Fibroblast of skin of right quadriceps (primary cell): ENCODE measurements at places on chromosomes 12 and 14.
A peak's percentile ranks its signal among the peaks of the same experiment; 100 is the strongest.

- no peak for DNase-seq
These were observed 55.9 kb downstream of the SOX5 start for GRCh38 chr12:23893611-23894010.

GRCh38 chr12:58341791-58342190 lies 400.4 kb downstream of the ATP23 start:
- peak; percentile 93 for DNase-seq

DNA sequence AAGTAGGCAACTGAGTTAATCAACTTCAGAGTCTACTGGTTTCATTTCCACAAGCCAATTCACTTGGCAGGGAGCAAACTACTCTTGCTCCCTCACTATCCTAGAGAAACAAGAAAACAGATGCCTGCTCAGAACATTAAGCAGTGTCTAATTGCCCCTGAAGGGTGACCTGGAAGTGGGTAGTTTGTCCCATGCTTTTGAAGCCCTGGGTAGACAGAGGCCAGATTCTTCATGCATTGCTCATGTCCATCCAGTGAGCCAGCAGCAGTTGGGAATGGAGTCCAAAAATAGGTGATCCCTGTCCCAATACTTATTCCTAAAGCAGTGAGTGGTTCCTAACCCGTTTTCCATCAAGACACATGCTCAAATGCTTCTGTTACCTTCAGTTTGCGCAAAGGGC lies 48.8 kb downstream of the BICDL1 start:
- DNase-seq = no peak

- DNase-seq = no peak
These were observed 154.0 kb downstream of the DAD1 start for GRCh38 chr14:22434901-22435550.

- no peak for DNase-seq
These were observed 2.1 kb downstream of the KIF21A start for GRCh38 chr12:39440781-39441180.

DNA sequence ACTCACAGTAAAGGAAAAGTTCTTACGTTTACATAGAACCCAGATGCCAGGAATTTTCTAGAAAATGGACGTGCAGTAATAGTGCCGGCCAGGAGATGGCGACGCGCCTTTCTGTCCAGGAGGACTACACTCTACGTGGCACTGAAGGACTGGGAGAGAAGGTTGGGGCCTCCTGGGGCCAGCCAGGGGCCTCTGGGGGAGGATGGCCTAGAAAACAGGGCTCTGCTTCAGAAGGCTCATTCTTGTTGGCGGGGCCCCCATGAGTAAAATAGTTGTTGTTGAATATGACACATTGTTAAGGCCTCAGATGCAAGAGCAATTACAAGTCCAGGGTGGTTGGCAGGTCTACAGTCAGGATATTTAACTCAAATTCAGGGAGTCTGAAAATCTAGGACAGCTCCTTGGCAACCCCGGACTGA lies 120.1 kb upstream of the MAX start:
- DNase-seq = peak; percentile 72

DNA sequence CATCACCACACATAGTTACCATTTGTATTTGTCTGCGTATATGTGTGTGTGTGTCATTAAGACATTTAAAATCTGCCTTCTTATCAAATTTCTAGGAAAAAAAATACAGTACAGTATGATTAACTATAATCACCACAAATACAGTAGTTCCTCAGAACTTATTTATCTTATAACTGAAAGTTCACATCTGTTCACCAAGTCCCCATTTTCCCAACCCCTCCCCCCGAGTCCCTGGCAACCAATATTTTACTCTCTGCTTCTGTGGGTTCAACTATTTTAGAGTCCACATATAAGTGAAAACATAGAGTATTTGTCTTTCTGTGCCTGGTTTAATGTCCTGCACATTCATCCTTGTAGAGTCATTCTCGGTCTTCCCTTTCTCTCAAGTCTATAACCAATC lies 12.3 kb downstream of the CAPS2 start:
- no peak for DNase-seq

DNA sequence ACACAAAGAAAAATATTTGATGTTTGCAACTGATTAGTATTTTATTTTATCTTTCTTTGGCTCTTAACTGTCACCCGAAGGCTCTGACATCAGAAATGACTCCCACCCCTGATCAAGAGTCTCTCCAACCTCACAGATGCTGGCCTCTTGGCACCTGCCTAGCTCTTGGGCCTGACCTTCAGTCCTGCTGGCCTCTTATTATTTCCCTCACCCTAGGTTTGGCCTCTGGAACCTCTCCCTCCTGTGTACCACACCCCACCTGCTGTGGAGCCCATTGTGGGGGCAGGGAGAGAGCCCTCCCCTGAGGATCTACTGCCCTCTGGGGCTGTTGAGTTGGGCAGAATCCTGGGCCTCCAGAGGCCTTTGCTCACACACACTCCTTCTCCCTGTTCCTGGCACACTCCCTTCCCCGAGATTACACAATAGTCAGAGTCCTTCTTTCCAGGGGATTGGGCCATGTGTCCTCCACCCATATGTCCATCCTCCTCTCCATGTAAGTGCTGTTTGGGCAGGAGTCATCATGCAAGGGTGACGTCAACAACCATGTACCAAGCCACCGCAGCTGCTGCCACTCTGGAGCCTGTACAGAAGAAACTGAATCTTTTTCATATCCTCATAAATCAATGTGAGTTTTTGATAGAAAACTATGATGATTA lies 124.3 kb downstream of the RASSF9 start:
- DNase-seq = no peak

GRCh38 chr12:122560138-122560537 lies 33.1 kb downstream of the KNTC1 start:
- no peak for DNase-seq

DNA sequence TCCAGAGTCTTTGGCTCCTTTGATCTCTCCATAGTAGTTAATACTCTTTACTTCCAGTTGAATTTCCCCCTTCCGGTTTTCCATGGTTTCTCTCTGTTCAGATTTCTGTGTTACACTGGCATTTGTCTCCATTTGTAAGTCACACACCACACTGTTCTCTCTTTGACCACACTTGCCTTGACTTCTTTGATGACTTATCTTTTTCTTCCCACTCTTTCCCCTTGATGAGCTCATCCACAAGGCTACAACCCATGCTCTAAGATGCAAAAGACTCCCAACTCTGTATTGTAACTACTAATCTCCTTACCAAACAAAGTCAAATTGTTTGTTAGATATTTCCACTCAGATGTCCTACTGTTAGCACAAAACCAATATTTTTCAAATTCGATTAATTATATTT lies 242.7 kb upstream of the E2F7 start:
- DNase-seq = peak; percentile 19

GRCh38 chr12:50517421-50518048 lies 12.8 kb downstream of the DIP2B start:
- DNase-seq = peak; percentile 28

DNA sequence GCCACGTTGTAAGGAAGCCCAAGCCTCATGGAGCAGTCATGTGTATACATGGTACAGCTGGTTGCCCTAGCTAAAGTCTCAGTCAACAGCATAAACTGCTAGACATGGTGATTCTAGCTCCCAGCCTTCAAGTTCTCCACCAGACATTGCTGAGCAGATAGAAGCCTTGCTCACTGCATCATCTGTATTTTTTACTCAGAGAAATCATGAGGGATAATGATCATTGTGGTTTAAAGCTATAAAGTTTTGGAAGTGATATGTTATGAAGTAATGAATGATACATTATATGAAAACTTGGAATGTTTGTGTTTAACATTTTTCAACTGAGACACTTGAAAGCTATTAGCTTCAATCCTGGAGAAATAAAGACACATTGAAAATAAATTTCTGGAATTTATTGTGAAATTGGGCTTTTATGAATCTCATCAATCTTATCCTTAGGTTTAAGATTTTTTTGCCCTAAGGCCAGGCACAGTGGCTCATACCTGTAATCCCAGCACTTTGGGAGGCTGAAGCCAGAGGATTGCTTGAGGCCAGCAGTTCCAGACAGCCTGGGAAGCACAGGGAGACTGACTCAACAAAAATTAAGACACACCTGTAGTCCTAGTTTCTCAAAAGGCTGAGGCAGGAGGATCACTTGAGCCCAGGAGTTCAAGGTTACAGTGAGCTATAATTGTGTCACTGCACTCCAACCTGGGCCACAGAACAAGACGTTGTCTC lies 5.6 kb upstream of the NFATC4 start:
- DNase-seq = peak; percentile 72

DNA sequence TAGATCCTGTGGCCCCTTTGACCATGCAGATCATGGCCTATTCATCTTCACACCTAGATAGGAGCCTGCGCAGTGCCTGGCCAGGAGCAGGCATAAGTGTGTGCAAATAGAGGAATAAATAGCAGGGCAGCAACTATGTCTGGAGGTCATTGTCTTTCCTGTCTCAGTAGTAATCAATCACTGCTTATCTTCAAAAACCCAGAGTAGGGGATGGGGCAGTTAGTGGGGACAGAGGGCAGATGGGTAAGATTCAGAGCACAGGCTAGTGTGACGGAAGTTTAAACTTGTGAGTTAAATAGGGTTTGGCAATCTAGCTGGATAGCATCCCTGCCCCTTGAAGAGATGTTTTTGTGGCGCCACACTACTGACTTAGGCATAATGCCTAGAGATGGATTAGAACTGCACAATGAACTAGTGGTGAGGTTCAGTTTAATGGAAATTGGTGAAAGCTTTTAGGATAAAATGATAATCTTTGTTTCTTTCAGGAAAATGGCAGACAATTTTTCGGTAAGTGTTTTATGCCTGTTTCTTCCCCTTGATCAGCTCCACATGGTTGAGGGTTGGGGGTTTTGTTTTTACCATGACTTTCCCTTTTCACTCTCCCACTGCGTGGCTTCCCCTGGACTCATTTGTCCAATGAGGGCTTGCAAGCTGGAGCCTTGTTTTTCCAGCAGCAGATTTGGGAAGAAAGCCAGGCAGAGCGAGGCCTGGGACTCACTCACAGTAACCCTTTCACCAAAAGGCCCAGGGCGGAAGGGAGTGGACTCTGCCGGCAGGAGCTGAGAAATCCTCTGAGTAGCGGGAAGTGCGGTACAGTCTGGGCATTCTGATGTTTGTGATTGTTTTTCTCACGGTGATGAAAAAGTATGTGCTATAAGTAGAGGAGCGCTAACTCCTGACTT lies 8.1 kb downstream of the LGALS3 start:
- DNase-seq = peak; percentile 63

DNA sequence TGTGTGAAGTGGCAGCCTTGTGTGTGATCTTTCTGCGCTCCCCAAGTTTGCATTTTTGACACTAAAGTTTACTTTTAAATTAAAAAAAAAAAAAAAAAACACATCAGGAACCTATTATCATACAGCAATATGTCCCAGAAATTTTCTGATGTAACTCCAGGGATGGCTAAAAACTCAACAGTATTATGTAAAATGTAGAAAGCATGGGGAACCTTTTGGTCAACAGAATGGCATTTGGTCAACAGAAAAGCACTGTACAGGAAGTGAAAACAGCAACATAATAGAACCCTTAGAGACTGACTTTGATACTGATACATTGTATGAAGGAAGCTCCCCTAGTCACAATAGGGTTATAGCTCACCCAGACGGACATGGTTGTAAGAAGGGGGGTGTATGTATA lies 224.3 kb downstream of the ITPR2 start:
- peak; percentile 64 for DNase-seq

DNA sequence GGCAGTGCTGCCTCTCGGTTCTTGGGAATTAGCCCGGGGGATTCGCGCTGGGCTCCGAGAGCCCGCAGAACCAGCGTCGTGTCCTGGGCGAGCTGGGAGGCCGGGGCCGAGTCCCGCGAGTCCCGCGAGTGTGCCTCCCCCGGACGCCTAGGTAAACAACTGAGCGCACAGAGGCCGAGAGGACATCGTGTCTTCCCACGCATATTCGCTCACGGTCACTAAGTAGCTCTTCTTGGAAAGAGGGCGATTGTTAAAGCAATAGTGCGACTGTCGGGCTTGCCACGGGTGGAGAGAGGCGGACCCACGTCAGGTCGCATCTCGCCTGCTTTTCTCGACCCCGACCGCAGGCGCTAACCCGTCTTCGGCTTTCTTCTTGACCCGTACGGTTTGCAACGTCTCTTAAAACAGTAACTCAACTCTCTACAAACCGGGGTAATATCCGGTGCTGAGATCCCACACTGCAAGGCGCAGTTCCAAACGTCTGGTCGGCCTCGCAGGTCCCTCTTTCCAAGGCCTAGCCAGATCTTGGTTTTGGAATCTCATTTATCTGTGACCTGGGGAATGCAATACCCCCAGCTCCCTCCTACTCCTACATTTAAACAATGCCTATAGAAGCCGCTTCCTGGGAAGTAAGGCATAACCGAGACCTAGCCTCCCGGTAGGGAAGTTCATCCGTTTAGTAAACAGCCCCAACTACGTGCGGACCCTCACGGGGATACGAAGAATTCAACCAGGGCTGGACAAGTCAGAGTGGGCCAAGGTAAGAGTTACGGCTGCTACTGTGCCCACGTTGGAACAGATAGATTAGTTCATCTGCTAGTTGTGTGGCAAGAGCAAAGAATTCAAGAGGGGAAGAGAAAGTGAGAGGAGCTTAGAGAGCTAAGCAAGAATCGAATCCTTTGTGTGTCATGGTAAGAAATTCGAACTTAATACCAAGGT lies 736 bp upstream of the PHLDA1 start:
- peak; percentile 55 for DNase-seq

DNA sequence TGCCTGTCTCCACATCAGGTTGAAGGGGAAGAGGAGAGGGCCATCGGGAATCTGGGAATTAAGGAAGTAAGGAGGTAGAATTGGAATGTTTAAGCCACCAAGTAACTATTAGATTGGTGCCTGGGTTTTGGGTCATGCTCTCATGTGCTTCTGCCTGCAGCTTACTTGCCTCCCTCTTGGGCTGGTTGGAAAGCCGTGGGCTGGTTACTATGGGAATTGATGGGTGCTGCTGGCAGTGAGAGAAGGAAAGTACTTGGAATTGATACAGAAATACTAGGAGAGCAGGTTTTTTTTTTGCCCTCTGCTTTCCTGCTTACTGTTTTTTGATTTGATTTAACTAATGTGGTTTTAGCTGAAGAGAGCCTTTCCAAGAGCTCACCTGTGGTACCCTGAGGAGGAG lies 493.5 kb upstream of the RGS6 start:
- DNase-seq = peak; percentile 30

- DNase-seq = no peak
These were observed 37.4 kb downstream of the ETNK1 start for GRCh38 chr12:22662356-22662755.

GRCh38 chr12:12266389-12266872 lies 413 bp downstream of the LRP6 start:
- no peak for DNase-seq

- peak; percentile 81 for DNase-seq
These were observed 270.5 kb upstream of the PWP1 start for GRCh38 chr12:107415071-107415470.

GRCh38 chr14:63563370-63564026 lies 20.3 kb upstream of the PPP2R5E start:
- no peak for DNase-seq
